Neural progenitor cell (in vitro differentiated cells): ENCODE measurements at places on chromosomes 7 and 10. TPM values are rescaled to one million over a fixed set of nuclear protein-coding genes. Genes with fewer than 3 reads are reported as not detected.

DNA sequence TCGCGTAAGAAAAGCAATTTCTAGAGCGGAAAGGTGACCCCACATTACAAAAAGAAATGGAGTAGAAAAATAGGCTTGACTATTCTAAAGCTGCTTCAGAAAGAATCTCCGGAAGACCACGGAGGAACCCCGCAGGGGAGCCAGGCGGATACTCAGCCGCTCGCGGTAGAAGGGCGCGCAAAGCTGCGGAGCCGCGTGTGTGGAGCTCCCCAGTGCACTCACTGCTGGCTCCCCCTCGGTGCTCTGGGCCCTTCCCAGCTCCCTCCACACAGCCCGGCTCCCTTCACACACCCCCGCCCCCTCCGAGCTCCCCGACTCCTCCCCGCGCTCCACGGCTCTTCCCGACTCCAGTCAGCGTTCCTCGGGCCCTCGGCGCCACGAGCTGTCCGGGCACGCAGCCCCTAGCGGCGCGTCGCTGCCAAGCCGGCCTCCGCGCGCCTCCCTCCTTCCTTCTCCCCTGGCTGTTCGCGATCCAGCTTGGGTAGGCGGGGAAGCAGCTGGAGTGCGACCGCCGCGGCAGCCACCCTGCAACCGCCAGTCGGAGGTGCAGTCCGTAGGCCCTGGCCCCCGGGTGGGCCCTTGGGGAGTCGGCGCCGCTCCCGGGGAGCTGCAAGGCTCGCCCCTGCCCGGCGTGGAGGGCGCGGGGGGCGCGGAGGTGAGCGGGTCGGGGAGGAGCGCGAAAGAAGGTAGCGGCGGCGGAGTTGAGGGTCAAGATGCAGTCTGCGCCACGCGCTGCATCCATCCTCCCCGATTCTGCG lies at the start of gene STEAP2:
STEAP2 (plus strand) TSS at position 350 of the 758 bp plus-strand sequence. CDS start 13,343 bp downstream, outside the sequence.
- peak; percentile 93 for DNase-seq

GRCh38 chr7:7135074-7135473 lies 47.3 kb upstream of the C1GALT1 start:
- no peak for DNase-seq

- peak; percentile 7 for DNase-seq
These were observed 22.7 kb downstream of the OTUD1 start for GRCh38 chr10:23461557-23461956.

DNA sequence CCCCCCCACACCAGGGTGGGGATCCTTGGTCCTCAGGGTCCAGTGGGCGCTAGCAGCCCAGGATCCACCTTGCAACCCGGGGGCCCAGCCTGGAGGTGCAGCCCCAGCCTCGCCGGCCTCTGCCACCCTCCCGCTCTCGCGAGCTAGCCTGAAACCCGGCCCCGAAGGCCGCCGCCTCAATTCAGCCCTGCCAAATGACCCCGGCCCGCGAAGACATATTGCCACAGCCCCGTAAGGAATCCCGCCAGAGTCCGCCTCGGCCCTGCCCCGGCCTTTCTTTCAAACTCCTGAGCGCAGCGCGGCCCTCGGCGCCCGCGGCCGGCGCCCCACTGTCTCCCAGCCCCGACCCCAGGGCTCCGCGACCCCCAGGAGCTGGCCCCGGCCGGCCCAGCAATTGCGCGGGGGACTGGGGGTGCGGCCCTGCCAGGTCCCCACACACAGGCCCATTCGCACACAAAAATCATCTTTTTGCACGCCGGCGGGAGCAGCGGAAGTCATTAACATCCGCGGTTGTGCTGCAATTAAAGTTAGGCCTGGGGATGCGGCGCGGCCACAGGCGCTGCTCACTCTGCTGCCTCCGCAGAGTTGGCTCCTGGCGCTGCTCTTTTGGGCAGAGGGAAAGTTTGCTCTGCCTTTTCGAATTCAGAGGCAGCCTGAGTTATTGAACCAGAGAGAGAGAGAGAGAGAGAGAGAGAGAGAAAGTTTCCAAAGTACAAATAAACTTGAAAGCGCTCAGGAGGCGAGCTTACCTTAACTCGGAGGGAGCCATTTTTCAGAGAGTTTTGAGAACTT lies 4.0 kb downstream of the HOXA5 start:
- peak; percentile 70 for DNase-seq

DNA sequence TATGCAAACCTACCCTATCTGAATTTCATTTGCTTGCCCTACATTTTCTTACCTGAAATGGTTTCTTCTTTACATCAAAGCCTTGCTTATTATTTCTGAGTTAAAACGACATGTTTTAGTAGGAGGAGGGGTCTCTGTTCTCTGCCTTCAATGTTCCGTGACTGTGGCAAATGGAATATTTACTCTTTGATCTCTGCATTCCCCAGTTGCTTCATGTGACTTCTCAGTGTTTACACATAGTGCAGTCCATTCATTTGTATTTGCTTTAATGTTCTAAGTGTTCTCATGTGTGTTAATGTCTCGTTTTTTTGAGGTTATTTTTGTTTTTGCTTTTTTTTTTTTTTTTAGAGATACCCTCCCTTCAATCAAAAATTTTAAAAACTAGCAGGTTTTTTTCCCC lies 75.8 kb downstream of the GNAI1 start:
- DNase-seq, result no peak

GRCh38 chr10:103442031-103442461 lies 10.1 kb downstream of the CALHM2 start:
- no peak for DNase-seq

- DNase-seq, result peak; percentile 36
These were observed 1.3 kb downstream of the SHH start for GRCh38 chr7:155810770-155811559.

DNA sequence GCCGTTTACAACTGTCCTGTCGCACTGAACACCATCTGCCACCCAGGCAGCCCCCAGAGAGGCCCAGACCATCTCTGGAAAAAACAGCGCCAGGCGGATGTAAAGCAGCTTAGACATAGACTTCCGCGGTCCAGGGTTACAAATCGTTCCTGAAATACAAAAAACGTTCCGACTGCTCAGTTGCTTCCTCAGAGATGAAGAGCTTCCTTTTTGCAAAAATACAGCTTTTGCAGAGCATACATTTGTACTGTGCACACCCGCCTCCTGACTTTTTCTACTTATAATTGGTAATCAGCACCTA lies 11.4 kb downstream of the DAGLB start:
- no peak for DNase-seq

DNA sequence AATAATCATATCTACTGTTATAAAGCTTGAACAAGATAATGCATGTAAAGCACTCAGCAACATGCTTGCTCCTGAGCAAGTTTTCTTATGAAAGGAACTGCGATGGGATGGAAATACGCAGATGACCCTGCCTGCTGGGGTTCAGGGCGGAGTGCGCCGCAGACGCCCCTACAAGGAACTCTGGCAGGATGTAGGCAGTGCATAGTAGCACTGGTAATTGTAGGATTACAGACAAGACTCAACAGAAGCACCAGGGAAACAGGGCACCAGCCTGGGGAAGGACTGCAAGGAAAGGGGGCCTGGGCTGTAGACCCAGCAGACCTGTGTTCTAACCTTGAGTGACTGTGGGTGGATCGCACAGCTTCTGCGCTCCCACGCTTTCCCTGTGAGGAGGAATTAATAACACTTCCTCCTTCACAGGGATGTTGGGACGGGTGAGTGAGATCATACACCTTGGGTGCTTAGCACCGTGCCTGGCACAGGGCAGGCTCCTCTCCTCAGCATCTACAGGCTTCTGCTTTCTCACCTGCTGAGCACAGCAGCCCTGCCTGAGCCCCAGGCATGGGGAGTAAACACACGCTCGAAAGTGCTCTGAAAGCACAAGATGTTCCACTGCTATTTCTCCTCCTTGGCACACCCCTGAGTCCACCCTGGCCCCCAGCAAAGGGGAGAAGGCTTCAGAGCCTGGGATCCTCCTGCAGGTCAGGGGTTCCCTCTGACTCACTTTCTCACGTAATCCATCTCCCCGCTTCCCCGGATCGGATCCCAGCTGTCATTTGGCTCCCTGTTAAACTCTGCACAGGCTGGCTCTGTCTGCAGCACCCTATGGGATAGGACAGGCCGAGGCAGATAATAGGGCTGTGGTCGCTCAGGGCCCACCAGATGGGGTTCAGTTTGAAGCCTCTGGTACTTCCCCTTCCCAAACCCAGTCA lies 19.2 kb downstream of the ITPRIP start:
- no peak for DNase-seq

- DNase-seq, result no peak
These were observed 9.4 kb upstream of the LRRC27 start for GRCh38 chr10:132322586-132323048.

DNA sequence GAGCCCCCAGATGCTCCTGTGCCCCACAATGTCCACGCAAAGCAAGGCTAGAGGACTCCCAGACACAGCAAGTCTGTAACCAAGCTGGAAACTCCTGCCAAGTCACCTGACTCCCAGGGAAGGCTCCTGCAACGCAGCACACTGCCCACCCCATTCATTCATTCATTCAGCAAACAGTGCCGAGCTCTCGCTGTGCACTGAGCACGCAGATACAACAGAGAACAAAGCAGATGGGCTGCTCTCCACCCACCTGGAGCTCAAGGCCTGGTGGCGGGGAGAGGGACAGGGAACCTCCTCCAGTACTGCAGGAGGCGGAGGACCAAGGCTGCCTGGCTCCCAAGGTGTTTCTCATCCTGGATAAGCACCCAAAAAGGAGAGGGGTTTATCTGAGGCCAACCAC lies 8.6 kb downstream of the KCNH2 start:
- DNase-seq, result no peak

DNA sequence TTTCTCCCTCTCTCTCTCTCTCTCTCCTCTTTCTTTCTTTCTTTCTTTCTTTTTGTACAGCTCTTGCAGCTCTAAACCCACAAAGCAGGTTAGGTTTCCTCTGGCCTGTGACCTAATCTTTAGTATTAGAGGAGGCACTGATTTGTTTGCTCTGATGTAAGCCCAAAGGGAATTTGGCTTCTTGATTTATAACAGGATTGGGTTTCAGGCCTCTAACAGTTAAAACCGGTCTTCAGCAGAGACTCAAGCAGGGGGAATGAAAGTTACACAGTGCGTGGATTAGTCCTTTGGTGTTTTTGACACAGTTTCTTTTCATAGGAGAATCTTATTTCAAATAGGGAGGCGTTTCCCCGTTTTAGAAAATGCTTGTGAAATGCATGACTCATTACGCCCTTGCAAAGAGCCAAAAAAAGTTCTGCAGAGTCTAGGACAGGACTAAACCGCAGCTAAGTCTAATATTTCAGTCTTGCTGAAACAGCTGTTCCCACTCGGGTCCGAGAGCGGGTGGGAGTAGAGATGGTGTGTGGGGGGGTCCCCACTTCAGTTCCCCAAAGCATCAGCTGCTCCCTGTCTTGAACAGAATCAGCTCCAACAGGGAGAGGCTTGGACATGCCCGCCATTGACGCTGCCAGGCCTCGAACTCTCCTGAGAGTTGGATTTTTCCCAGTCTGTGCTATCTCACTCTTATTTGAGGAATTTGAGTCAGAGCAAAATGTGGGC lies 296.5 kb upstream of the PITRM1 start:
- DNase-seq, result peak; percentile 27

DNA sequence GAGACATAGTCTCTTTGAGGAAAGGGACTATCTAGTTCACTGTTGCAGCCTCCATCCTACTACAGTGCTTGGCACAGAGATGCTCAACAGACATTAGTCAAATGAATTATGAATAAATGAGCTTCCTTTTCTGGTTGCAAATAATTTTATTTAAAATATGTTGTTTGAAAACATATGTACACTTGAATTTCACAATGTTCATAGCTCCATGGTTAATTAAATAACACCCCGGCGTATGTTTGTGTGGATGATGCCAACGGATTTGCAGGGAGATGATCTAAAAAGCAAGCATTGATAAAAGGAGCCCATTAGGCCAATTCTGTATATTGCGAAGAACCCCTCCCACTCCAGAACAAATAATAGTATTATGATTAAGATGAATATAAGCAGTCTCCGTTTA lies 47.8 kb upstream of the ORC5 start:
- no peak for DNase-seq

- DNase-seq, result no peak
These were observed 23.5 kb upstream of the CHST15 start for GRCh38 chr10:124116771-124117510.

GRCh38 chr7:134777908-134778580 lies 1.4 kb upstream of the CALD1 start:
- no peak for DNase-seq

GRCh38 chr7:73669858-73670385 lies 2.3 kb downstream of the VPS37D start:
- DNase-seq, result no peak

DNA sequence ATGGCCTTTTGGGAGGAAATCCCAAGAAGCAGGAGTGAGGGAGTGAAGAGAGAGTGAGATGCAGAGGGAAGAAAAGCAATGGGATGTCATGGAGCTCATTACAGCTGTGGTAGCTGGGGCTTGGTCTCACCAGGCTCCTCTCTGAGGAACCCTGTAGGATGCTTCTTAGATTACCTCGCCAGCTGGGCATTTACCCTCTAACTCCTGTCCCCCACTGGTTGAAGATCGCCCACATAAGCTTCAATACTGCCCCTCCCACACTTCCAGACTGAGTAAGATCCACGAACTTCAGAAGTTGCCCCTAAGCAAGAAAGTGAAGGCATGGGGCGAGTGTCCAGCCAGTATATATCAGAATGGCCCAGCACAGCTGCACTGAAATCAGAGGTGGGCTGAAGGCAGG lies 58.1 kb upstream of the SLC35B4 start:
- DNase-seq, result no peak

GRCh38 chr7:129401967-129402860 lies 32.0 kb upstream of the STRIP2 start:
- no peak for DNase-seq

DNA sequence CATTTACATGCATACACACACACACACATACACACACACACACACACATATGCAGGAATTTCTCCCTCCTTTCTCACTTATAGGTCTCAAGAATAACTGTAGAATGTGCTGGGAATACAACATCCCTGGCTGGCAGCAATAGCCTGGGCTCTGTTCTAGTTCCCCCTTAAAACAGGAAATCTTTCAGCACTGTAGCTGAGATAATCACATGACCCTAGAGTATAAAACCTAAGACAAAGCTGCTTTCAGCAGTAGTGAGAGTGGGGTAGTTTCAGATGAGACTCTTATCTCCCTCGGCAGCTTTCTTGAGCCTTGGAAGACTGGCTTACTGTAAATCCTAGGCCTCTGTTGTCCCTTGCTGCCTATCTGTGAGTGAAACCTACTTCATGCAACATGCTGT lies 137.4 kb upstream of the AKR1E2 start:
- no peak for DNase-seq

DNA sequence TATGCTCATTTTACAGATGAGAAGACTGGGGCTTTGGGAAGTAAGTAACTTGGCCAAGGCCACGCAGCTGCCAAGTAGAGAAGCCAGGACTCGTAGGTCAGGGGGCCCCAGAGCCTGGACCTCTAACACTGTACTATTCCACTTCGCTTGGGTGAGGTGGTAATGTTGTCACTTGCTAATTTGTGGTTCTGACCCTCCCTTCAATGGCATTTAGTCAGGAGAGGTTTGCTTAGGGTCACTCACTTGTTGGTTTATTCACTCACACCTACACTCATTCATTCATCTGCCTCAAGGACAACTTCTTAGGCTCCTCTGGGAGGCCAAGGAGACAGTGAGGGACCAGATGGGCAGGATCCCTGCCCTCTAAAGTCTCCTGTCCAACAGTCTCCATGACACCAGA lies 21.3 kb downstream of the BTBD16 start:
- no peak for DNase-seq

The GDF2 gene
- 0.19 TPM in 1 of 2 replicates, not detected in the other for total RNA-seq

The RNF133 gene
- total RNA-seq, result 0.09 and 0.53 TPM in 2 replicates

The PAPOLB gene
- total RNA-seq, result 0.06 TPM in 1 of 2 replicates, not detected in the other

The APBB1IP gene
- not detected in 2 replicates for total RNA-seq

The VENTX gene
- total RNA-seq, result 1.0 TPM in 1 of 2 replicates, not detected in the other

The LGI1 gene
- 9.2 and 20.2 TPM in 2 replicates for total RNA-seq

The STEAP1B gene
- 1.6 and 3.0 TPM in 2 replicates for total RNA-seq
